ENCODE measurements at places on chromosomes 7 and 10.

GRCh38 chr7:107622429-107622828, 38.2 kb upstream of the SLC26A4 start:
- DNase-seq, result no peak

DNA sequence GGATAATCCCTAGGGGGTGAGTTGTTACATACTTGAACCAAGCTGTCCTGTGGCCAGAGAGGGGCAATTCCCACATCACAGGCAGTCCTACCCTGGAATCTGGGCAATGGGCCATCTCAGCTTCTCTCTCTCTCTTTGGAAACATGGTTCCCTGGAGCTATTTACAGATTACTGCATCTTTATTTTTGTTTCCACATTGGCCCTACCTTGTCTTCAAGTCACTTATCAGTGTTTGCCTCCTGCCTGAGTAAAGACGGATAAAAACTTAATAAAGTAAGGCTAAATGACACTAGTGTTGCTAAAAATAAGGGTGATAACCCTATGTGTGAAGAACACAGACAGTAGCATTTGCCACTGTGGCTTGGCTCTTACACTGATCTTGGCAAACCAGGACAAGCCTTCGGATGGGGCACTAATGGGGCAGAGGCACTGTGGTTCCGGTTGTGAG, 228.2 kb downstream of the GFRA1 start:
- no peak for DNase-seq

- no peak for DNase-seq
Measured at GRCh38 chr10:70584909-70585544, 17.5 kb downstream of the PRF1 start.

- DNase-seq, result no peak
Measured at GRCh38 chr10:58352956-58353610, 18.3 kb downstream of the UBE2D1 start.

DNA sequence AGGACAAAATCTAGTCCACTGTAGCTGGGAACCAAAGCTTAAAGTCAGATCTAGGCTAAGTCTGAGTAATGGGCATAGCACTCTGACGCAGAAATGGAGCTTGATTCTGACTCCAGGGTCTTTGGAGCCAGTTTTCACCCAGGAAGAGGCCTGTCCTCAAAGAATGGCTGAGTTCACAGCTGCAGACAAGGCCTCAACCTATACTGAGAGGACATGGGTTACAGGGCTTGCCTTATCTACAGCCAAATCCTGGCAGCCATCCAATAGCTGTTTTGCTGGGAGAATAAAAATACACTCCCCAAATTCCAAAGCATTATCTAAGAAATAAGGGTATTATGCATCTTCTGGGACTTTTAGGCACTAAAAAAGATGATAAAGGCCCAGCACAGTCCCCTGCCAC, 154.8 kb downstream of the RAPGEF5 start:
- DNase-seq, result no peak

- no peak for DNase-seq
Measured at GRCh38 chr7:34108165-34108564, 202.8 kb downstream of the BMPER start.

GRCh38 chr7:76393116-76394031, 16.1 kb downstream of the SSC4D start:
- peak; percentile 94 for DNase-seq

DNA sequence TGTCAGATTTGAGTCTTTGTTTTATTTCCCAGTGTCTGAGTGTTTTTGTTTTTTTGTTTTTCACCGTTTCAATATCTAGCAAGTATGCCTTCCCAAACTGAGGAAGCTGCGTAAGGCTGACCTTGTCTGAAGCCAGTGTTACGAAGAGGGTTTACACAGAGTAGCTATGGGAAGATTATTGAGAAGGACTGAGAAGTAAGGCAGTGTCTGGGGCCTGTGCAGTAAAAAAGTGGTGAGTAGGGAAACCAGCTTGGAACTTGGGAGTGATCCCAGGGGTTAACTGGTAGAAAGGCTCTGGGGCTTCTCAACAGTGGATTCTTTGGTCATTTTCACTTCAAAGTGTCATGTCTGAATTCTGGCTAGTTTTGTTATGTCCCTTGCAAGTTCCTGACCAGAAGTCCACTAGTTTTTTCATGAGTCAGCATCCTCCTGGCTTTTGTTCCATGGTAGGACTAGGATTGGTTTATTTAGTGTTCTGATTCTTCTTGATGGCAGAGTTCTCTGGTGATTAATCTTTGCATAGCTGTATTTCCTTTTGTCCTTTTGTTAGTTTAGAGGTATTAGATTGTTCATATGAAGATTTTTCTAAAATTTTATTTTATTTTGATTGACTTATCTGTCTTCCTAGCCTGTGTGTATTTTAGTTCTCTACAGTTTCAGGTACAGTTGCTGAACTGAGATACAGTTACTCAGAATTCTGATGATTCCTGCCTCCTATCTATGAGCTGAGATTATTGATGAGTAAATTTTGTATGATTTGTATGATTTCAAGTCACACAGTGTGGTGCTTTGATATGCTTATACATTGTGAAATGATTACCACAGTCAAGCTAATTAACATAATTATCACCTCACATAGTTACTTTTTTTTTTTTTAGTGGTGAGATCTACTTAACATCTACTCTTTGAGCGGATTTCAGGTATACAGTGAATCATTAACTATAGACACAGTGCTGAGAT, 19.0 kb downstream of the GARS1 start:
- DNase-seq, result no peak

- DNase-seq, result no peak
Measured at GRCh38 chr10:28489206-28489605, 43.7 kb upstream of the WAC start.

GRCh38 chr10:95360122-95360714, 69.4 kb upstream of the PDLIM1 start:
- no peak for DNase-seq

DNA sequence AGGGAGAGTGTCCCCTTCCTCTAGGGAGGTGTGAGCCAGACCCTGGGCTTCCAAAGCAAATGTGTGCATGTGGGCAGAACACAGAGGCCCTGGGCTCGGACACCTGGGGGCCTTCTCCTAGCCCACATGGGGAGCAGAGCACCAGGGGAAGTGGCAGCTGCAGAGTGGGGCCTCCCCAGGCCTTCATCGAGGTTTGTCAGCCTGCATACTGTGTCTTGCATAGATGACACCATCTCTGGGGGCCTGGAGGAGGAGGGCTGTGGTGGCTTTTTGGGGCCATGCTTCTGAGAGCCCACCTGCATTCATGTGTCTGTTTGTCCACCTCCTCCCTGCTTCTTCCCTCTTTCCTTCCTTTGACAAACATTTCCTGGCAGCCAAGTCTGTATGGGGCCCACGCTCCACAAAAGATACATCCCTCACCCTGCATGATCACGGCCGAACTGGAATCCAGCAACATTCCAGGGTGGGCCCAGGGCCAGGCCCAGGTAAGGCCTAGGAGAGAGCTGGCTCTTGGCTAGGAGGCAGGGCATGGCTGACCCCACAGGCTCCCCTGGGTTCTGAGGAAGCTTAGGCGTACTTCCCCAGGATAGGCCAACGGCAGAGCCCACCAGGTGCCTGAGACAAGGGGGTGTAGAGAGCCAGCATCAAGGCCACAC, 79.2 kb downstream of the ZMIZ1 start:
- DNase-seq, result no peak

DNA sequence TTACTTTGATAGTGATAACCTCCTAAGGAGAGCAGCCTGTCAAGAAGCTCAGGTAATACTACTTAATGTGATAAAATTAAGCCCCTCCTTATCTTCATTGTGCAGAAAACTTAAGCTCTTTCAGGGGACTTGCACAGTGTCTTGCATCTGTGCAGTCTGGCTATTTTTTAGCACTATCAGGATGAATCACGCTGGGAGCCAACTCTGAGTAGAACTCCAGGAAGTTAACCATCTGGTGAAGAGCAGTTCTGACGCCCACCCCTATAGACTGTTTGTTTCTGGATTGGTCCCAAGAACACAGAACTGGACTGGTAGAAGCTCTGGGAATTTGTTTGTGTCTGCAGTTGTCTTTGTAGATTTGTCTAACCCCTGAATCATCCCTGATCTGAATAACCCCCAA, 41.9 kb downstream of the AGK start:
- no peak for DNase-seq

- DNase-seq, result no peak
Measured at GRCh38 chr10:11334436-11334835, 277.0 kb downstream of the USP6NL start.

GRCh38 chr7:103297837-103298179, 573 bp downstream of the PMPCB start:
- no peak for DNase-seq

- peak; percentile 6 for DNase-seq
Measured at GRCh38 chr10:87656431-87657072, 3.1 kb upstream of the PAPSS2 start.

DNA sequence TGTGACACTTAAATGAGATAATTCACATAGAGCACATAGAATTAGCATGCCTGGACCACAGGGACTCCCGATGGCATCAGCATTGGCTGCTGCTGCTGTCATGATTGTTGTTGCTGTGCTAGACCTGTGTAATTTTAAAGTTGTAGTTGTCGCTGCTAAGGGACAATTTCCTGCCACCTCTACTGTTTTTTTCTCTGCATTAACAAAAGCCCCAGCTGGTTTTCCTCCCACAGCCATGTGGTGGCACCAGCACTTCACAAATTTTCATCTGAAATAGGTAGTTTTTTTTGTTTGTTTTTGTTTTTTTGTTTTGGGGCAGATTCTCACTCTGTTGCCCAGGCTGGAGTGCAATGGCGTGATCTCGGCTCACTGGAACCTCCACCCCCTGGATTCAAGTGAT, 25.4 kb upstream of the PRXL2A start:
- peak; percentile 66 for DNase-seq

- no peak for DNase-seq
Measured at GRCh38 chr10:76388321-76389023, 957.0 kb downstream of the LRMDA start.

DNA sequence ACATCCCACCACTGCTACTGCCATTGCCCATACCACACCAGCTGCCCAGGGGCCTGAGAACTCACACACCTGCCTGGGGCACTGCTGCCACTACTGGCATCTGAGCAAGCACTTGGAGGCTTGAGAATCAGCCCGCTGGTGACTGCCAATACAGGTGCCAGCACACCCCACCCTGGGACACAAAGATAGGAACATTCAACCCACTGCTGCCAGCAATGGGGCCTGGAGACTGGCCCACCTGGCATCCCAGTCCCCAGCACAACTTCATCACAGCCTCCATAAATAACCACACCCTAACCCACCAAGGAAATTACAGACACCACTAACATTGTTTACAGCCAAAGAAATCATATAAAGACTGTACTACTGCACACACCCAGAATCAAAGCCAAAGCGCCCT, 115.9 kb downstream of the SLC16A9 start:
- no peak for DNase-seq

- DNase-seq, result no peak
Measured at GRCh38 chr7:47726047-47726726, 144.3 kb upstream of the TNS3 start.

GRCh38 chr10:96022739-96023138, 20.6 kb upstream of the CCNJ start:
- no peak for DNase-seq

DNA sequence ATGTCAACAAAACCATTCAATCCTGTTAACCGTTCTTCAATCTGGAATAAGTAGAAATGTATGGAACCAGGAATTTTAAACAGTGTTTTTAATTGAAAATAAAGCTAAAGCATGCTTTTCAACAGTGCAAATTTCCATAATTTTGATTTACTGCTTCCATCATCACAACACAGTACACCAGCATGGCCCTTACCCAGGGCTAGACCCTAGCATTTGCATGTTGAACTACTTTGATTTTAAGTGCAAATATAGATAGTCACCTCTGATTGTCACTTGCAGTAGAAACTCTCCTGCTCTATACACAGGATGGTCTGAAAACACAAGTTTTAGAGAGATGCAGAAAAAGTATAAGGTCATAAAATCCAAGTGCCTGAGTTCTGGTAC, 12.1 kb downstream of the SKIDA1 start:
- no peak for DNase-seq

GRCh38 chr7:148325208-148325607, 265.4 kb upstream of the C7orf33 start:
- no peak for DNase-seq

DNA sequence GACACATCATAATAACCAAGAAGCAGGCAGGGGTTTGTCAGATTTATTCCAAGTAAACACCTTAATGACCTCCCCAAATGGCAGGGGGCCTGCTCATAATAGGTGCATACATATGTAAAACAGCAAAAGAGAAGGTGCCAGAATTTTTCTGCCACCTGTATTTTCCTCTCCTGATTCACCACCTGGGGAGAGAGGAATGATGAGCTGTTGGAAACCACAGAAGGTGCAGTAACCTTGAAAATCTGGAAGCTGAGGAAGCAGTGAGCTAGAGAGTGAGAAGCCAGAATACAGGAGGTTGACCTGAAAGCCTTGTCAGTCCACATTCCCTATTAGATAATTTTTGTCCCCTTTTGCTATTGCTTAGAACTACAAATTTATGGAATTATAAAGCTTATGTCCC, 46.2 kb upstream of the PDE1C start:
- no peak for DNase-seq

- DNase-seq, result no peak
Measured at GRCh38 chr7:117350027-117350426, 27.2 kb upstream of the WNT2 start.

GRCh38 chr10:132130286-132131265, 56.2 kb upstream of the DPYSL4 start:
- no peak for DNase-seq

- no peak for DNase-seq
Measured at GRCh38 chr7:24920451-24921361, 59.3 kb downstream of the OSBPL3 start.

- DNase-seq, result no peak
Measured at GRCh38 chr10:83289948-83290347, 849.4 kb upstream of the GHITM start.

DNA sequence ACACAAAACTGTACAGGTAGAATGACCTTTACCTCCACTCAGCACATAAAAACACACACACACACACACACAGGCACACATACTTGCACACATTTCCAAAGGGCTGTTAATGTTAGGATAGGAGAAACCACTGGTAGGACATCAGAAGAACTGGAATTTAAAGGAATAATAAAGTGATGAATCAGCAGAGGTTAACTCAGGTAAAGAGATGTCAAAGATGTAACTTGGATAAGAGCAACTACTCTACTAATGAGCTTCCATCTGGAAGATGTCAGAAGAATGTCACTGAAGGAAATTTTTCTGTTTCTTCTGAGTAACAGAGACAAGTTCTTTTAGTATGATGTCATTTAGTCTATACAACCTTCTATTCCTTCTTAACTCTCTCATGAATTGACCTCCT, 26.4 kb upstream of the GPR37 start:
- DNase-seq, result no peak

Data from CD4-positive, alpha-beta T cell treated with Interleukin-17A for 4 hours (primary cell).